ENCODE measurements at places on chromosomes 2 and 18. TPM values are rescaled to one million over a fixed set of nuclear protein-coding genes. Genes with fewer than 3 reads are reported as not detected.

GRCh38 chr2:8369522-8369921 is 312.3 kb upstream of the ID2 start:
- DNase-seq: no peak

DNA sequence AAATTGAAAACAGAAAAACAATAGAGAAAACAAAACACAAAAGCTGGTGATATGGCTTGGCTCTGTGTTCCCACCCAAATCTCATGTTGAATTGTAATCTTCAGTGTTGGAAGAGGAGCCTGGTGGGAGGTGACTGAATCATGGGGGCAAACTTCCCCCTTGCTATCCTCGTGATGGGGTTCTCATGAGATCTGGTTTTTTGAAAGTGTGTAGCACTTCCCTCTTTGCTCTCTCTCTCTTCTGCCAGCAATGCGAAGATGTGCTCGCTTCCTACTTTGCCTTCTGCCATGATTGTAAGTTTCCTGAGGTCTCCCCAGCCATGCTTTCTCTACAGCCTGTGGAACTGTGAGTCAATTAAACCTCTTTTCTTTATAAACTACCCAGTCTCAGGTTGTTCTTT is 112.3 kb upstream of the UXS1 start:
- no peak for DNase-seq

GRCh38 chr2:160375037-160375436 is 118.6 kb downstream of the RBMS1 start:
- no peak for DNase-seq

Gene DCC
- not detected for total RNA-seq

Gene KIAA2012
- total RNA-seq: not detected
